Effector CD4-positive, alpha-beta T cell (primary cell): ENCODE measurements at places on chromosomes 1 and 21.

- no peak for DNase-seq
Measured at GRCh38 chr21:15895142-15896106, 165.6 kb downstream of the USP25 start.

- no peak for DNase-seq
Measured at GRCh38 chr1:201925981-201926645, 20.2 kb downstream of the LMOD1 start.

DNA sequence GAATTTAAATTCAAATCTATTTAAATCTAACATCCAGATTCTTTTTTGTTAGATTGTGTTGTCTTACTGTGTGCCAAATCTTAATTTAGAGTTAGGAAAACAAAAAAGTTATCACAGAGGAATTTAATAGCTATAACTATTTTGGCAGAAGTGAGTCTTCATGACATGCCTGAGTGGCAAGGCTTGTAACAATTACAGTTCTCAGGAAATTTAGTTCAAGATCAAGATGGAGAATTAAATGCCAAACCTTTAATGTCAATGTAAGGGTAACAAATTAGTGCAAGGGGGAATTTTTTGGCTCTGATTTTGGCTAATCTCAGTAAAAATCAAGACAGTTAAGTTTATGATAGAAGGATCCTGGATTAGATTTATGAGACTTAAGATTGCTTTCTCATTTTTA is 58.4 kb downstream of the GDAP2 start:
- no peak for DNase-seq

GRCh38 chr1:167460836-167461235 is 57.5 kb downstream of the CD247 start:
- DNase-seq = peak; percentile 60

DNA sequence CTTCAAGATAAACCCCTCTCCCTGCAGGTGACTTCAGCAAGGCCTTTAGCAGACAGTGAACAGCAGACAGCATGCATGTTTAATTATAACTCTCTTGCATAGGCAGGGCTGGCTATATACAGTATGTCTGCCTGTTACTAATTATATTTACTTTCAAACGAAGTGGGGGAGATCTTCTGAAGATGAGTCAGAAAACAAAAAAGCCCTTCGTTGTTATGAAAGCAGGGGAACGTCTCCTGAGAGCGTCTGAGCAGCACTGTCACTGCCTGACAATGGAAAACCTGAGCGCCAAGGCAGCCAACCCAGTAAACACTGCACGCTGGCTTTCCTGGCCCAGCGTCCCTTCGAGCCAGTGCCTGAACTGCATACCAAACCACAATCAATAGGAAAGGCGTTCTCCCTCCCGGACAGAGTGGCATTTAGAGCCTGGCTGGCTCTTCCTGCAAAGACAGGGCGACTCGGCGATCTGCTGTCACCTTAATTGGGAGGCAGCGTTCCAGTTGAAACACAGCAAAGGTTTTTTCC is 54.1 kb downstream of the TOMM20 start:
- DNase-seq = peak; percentile 27
